ENCODE measurements at places on chromosomes 6 and 20.

DNA sequence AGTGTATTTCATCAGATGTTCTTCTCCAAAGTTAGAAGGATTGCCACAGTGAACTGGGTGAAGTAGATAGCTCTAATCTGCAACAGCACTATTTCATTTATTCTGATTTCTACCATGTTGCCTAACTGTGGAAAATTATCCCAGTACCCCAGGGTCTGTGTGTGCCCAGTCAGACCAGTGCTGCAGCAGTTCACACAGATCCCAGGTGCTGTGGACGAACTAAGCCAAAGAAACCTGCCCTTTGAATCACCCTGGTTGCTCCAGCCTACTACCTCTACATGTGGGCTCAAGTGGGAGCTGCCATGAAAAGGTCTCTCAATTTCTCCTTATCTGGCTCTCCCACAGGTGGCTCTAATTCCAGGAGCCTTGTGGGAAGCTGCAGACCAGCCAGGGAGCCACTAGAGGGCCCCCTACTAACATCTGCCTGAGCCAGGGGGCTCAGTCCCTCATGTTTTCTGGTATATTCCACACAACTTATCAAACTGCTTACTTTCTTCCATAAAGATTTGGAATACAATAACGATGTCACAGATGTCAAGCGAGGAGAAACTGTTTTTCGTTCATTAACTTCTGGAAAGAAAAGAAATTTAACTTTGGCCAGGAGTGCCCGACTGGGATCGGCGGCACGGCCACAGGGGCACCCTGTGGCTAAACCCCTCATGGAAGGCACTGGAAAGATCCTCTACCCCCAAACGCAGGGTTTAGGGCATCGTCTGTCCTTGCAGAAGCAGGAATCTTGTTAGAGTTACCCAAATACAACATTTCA is 31.6 kb upstream of the LY86 start:
- DNase-seq = no peak

DNA sequence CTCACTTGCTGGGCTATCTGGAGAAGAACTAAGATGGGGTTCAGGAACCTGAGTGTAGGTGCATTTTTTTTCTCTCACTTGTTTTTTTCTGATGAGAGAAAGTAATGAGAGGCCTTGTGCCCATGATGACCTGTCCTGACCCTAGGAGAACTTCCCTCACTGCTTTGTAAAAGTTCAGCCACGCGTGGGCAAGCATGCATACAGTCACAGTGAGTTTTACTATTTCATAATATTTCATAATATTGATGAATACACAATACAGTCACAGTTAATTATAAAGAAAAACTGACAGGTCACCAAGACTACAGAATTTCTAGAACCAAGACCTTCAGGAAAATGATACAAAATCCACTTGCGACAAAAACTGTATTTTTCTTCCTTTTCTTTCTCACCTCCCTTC is 111.8 kb downstream of the MAP7 start:
- no peak for DNase-seq

GRCh38 chr20:22775671-22776139 is 191.3 kb upstream of the FOXA2 start:
- no peak for DNase-seq

DNA sequence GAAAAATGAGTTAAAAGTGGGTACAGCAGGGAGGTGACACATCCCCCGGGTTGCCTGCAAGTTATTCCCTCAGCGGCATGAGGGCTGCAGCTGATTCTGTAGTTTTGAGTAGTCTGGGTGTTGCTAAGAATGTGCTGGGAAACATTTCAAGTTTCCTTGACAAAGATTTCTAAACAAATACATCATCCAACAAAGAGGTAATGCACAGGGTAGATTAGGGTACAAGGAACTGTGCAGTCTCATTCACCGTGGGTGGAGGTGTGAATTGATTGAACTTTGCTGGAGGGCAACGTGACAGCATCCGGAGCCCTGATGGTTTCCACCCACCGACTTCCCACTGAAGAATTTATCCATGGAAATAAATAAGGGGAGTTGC is 21.8 kb downstream of the CASS4 start:
- DNase-seq = no peak

DNA sequence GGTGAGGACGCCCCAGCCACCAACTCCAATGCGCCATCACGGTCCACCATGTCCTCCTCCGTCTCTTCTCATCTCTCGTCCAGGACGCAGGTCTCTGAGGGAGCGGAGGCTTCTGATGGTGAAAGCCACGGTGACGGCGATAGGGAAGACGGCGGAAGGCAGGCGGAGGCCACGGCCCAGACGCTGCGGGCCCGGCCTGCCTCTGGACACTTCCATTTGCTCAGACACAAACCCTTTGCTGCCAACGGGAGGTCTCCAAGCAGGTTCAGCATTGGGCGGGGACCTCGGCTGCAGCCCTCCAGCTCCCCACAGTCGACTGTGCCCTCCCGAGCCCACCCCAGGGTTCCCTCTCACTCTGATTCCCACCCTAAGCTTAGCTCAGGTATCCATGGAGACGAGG is 63.6 kb downstream of the FNDC1 start:
- DNase-seq = no peak

- DNase-seq = no peak
Measured at GRCh38 chr6:108921547-108922361, 73.5 kb downstream of the ARMC2 start.

DNA sequence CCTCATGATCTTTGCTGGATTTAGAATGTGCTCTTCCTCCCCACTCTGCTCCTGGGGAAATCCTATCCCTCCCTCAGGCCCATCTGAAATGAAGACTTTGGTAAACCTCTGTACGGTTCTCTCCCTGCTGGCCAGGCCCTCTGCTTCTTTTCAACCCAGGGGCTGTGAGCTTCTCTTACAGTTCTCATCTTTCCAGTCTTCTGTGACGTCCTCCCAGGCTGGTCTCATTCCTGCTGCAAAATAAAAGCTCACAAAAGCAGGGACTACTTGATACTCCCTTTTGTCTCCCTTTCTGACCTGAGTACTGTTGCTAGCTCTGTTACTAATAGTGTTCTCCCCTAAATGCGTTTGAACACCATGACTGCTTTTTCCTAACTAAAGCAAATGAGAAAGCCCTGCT is 46.3 kb downstream of the UNC5CL start:
- DNase-seq = no peak
